ENCODE measurements at places on chromosomes 12 and 14.

DNA sequence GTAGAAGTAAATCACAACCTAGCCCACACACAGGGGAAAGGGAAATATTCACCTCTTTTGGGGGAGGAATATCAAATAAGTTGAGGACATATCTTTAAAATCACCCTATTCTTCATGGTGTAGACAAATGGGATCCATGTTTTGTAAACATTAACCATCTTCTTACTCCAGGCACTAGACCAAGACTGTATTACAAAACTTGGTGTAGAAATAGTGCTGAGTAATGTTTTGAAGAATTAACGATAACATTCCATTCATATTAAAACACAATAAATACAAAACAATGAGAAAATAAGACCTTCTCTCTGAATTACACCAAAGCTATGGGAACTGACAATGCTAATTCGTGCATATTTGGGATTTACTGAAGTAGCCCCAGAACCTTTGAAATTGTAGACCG lies 633.6 kb downstream of the BCL11B start:
- no peak for DNase-seq

DNA sequence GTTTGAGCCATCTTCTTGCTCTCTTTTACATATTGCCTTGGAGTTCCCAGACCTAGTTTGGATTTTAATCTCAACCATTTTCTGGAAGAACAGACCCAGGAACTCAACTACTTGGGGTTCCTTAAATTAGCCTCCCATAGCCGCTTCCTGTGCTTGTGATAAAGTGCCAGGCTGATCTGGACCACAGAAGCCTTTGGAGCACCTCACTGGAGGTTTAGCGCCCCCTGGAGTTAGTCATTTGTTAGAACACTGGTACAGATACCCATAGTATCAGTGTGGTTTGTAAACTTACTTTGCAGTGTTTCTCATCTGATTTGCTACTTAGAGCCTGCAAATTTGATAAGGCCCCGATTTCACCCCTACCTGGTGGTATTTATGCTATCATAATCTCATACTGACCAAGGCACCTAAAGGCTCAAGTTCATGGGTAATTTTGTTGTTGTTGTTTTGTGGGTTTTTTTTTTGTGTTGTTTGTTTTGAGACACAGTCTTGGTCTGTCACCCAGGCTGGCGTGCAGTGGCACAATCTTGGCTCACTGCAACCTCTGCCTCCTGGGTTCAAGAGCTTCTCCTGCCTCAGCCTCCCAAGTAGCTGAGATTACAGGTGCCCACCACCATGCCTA lies 3.7 kb downstream of the UNC119B start:
- peak; percentile 75 for DNase-seq

DNA sequence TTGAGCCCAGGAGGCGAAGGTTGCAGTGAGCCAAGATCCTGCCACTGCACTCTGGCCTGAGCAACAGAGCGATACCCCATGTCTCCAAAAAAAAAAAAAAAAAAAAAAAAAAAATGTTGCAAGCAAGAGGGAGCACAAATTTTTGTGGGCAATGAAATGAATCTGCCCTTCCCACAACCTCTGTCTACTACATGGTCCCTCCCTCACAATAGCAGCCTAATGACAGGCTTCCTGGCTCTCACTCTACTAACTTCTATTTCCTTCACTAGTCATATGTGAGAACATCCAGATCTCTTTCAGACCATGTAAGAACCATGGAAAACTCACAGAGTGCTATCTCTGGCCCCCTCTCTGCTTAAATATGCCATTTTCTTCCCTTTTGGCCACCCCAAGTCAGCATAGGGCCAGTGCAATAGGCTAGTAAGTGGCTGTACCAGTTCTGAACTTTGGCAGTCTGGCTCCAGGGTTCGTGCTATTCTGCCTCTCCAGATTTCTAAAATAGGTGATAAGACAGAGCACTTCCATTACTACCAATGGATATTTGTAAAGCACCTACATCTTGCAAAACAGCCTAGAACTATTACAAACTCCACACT lies 7.1 kb downstream of the OSBPL8 start:
- no peak for DNase-seq

DNA sequence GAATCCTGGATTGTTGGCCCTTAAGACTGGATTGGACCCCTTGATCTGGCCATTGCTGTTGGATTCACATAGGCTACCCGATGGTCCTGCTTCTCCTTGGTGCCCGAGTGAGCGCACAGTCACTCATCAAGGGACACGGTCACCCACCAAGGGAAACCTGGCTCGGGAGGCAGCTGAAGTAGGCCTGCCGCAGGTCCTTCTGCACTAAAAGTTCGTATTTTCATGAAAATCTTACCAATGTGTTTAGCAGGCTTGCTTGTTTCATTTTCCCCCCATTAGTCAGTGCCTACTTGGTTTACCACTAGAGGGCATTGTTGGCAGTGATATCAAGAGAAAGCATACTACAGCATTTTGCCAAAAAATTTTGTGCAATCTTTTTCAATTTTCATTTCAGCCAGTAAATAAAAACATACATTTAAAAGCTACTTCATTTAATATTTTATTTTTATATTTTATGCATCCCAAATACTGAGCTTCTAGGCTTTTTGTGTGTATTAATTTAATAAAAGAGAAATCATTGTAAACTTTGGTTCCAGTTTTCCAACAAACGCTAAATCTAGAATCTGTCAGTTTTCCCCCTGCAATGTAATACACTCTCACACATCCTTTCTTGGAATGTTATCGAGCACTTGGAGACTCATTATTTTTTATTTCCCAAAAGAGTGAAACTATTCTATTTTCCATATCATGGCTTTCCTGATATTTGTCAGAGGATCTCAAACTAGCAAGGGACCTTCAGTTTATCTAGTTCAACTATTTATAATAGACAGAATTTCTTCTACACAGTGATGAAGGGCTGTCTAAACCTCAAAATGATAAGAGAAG lies 116.7 kb downstream of the LMNTD1 start:
- DNase-seq = no peak

DNA sequence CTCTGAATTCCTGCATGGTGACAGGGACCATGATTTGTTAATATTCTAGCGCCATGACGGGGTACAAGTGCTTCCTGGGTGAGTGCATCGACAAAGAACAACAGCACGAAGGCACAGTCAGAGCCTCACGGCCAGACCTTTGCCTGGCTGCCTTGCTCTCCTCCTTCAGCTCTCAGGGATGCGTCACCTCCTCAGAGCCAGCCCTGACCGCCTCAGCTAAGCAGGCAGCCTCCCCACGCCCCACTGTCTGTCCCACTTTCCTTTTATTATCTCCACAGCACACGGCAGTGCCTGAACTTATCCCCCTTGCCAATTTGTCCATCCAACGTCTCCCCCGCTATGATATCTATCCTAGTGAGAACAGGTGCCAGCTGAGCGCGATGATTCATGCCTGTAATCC lies 16.5 kb upstream of the FZD10 start:
- DNase-seq = no peak

DNA sequence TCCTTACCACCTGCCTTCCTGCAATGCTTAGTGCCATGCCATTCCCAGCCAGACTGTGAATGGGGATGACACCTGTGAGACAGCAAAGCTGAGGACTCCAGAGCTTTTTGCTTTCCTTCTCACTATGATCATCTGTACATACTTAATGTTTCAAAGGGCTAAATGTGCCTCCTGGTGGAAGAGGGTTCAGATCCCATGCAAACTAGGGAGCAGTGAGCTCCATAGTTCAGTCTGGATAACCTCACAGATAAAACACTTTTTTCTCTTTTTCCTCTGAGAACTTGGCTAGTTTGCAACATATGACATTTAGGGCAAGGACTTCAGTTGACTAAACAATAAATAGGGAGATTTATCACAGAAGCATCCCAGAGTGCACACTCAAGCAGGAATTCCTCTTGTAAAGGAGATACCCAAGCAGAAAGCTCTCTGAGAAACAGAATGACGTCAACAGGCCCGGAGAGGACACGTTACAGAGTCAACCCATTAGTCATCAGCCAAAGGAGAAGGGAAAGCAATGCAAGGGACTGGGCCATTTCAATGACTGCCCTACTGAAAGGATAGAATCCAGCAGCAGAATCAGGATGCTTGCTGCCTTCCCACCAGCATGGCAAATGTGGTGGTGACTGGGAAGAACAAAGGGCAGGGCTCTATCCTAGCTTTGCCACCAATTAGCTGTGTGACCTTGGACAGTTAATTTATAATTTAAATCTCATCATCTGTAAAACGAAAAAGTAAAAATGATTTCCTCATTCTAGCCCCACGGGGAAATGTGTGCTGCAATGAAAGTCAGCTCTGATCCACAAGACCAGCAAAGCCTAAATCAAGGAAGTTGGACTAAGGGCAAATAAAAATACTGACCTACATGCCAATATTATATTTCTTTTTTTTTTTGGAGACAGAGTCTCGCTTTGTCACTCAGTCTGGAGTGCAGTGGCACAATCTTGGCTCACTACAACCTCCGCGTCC lies 80.8 kb upstream of the ACTN1 start:
- no peak for DNase-seq

DNA sequence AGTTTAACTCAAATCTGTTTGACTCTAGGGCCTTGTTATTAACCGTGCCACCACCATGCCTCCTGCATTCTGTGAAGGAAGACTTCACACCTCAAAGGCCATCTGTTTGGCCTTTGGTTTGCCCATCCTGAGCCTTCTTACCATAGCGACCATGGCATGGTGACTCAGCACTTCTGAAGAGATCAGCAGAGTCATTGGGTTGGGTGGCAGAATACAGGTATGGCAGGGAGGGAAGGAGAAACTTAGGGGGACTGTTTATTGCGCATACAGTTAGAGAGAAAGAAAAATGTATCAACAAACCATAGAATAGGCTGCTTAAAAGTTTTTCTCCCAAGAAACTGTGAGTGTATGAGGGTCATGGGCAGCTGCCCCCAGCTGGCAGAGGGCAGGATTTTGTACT lies 49.2 kb downstream of the DAD1 start:
- DNase-seq = no peak

DNA sequence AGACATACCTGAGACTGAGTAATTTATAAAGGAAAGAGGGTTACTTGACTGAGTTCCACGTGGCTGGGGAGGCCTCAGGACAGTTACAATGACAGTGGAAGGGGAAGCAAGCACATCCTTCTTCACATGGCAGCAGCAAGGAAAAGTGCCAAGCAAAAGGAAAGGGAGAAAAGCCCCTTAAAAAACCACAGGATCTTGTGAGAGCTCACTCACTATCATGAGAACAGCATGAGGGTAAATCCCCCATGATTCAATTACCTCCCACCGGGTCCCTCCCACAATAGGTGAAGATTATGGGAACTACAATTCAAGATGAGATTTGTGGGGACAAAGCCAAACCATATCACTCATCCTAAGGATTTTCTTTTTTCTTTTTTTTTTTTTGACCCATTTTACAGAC lies 177.8 kb upstream of the EEA1 start:
- no peak for DNase-seq

DNA sequence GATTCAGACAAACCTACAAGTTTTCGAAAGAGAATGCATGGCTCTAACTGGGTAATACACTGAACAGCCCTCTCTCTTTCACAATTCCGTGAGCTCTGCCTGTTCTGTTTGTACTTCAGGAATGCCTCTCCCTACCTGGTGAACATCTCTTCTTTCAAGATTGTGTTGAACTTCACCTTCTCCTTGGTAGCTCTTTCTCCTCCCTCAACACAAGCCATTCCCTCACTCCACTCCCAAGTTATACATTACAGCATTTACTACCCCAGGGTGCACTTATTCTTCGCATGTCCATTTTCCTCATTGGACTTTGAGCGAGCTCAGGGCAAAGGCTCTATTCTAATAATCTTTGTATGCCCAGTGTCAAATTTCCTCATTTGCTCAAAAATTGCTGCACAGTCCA lies 28.3 kb downstream of the NRDE2 start:
- no peak for DNase-seq

DNA sequence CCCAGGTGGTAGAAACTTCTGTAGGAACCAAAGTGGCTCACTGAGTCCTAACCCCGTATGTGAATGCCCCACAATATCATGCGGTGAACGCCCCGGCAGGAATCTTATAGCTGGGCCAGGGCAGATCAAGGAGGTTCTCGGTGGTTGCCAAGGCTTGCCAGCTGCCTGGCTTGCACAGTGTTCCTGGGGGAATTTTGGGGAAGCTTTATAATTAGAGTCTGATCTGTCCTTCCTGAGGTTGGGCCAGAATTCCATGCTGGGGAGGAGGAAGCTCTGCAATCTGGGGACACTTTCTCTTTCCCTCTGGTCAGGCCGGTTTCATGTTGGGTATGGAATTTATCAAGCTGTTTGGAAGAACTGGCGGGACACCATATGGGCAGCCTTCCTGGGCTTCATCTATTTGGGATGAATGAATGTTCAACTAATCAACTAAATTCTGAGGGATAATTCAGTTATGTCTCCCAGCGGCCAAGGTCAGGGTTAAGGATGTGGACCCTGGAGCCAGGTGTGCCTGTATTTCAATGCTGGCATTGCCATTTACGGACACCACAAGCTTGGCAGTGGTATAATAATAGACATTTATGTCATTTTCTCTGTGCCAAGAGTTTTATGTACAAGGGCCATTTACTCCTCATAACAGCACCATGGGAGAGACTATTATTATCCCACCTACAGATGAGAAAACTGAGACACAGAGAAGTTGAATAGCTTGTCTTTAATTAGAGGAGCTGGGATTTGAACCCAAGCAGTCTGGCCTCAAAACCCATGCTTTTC lies 54.3 kb downstream of the SVOP start:
- DNase-seq = no peak

- DNase-seq = no peak
These were observed 624.9 kb upstream of the FOXG1 start for GRCh38 chr14:28141662-28142061.

DNA sequence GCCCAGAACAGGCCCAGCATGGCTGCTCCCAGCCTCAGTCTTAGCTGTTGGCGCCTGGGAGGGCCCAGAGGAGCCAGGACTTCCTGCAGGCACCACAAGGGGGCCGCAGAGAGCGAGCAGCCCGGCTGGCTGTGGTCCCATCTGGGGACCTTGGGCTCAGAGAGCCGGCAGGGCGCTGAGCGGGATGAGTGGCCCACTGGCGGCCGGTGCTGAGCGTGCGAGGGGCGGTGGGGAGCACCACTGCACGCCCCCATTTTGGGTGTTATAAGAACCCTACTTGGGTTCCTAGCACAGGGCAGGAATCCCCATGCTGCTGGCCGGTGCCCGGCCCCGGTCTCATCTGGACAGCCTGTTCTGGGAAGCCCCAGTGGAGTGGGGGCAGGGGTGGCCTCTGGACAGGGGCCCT lies 25.9 kb upstream of the CRIP2 start:
- peak; percentile 69 for DNase-seq

GRCh38 chr14:36233217-36233616 lies 56.7 kb upstream of the PTCSC3 start:
- DNase-seq = no peak

GRCh38 chr12:50049254-50050118 lies 7.9 kb upstream of the ASIC1 start:
- DNase-seq = no peak

- DNase-seq = no peak
These were observed 16.4 kb downstream of the CCDC63 start for GRCh38 chr12:110863161-110863560.

- DNase-seq = no peak
These were observed 86.1 kb upstream of the CPM start for GRCh38 chr12:69019082-69019481.

DNA sequence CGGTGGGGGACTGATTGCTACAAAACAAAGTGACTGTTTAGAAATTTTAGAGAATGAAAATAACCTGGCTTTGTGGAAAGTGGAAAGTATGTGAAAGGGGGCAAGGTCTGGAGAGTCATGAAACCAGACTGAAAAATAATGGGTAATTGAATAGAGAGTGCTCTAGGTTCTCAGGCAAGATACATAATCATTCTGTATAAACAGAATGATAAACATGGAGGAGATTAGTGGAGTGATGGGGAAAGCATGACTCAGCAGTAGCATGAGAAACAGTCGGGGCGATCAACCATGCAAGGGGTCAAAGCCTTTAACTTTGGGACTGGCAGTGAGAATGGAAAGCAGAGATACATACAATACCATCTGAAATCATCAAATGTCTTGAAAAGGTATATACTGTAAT lies 332.5 kb downstream of the CCER1 start:
- DNase-seq = no peak

All from liver (tissue), 10 donors.